ENCODE measurements at places on chromosomes 5 and 9.
A peak's percentile ranks its signal among the peaks of the same experiment; 100 is the strongest.

GRCh38 chr5:68433923-68434879, 218.6 kb downstream of the PIK3R1 start:
- peak; percentile 92 for DNase-seq

- no peak for DNase-seq
Observed at GRCh38 chr5:374631-375335, 53.3 kb downstream of the AHRR start.

GRCh38 chr9:4725706-4726442, 15.1 kb downstream of the AK3 start:
- peak; percentile 21 for DNase-seq

- peak; percentile 79 for DNase-seq
Observed at GRCh38 chr9:85743275-85744128, 1.7 kb upstream of the AGTPBP1 start.

DNA sequence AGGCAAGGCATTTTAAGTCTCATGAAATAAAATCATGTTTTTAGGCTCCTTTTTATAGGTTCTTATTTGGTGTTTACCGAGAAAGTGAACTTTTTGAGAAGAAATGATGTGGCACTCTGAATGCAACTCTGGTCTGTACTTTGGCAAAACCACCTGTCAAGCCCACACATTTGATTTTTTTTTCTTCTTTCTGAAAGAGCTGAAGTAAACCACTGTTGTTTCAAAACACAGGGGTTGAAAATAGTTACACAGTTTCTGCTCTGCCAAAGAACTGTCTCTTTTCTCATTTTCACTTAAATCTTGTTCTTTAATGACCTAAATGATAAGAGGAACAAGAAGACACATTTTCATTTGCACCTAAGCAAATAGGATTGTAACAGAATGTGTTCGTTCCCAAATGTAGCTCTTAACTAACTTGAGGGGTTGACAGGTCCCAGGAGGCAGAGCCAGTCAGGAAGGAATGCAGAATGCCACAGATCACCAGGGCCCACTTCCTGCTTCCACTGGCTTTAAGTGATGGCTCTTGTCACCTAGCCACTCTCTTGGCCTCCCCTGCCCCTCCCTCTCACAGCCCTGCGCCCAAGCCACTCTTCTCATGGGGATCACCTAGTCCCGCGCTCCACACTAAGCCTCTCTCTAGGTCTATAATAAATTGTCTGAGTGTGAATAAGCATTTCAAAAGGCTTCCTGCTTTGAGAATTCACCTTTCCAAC, 47.3 kb downstream of the MED27 start:
- DNase-seq: no peak

DNA sequence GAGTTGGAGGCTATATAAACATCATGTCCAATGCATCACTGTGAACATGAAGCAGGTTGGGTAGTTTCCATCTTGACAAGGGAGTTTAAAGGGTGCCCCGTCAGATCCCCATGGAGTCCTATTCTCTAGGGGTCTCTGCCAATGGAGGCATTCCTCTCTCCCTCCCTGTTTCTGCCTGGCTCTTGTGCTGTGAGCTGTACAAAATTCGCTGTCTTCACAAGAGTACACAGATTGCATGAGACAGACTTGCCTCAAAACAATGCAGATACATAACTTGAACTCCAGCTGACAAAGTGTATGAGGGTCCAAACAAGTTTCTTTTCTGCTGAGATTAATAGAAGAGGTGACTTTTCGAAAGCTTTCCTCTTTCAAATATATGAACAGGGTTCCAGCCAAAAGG, 165.2 kb downstream of the SPOCK1 start:
- no peak for DNase-seq

- peak; percentile 60 for DNase-seq
Observed at GRCh38 chr5:79200573-79201183, 35.3 kb upstream of the JMY start.

DNA sequence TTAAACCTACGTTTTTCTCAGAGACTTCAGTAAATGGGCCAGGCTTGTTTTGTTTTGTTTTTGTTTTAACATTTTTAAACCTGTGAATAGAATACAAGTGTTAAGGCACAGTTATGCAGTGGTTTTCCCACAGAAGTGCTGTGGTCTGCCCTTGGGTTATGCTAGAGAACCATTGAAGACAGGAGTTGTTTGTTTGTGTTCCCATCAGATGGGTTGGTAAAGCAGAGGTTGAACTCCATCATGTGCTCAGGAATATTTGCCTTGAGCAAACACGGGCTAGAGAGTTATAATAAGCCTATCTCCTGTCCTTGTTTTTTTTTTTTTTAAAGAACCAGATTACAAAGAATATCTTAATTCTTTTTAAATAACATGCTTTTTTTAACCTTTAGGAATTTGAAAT, 28.5 kb downstream of the RHOBTB3 start:
- DNase-seq: no peak

DNA sequence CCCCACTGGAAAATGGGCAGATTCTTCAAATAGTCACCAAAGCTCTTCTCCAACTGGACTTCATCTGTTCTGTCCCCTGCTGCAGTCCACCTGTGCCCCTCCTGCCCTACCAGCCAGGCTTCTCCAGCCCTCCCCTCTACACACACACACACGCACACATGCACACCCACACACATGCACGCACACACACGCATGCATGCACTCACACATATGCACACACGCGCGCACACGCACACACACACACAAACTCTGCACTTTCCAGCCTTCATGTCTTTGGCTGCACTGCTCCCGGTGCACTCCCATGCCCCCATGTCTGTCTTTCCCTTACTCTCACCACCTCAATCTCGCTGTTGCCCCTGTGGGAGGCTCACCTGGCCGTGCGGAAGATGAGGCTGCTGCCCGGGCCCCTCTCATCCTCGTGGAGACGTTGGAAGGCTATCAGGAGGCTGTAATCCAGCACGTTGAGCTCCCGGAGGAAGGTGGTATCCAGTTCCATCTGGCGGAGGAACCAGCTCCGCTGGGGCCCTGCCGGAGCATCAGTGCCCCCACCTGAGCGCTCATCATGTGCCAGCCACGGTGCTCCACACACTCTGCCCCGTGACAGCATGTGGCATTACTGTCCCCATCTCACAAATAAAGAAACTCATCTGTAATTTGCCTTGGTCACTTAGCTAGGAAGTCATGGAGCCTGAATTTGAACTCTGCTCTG, 5.7 kb downstream of the PIP5KL1 start:
- DNase-seq: no peak

- DNase-seq: no peak
Observed at GRCh38 chr5:51053361-51053760, 329.9 kb upstream of the ISL1 start.

DNA sequence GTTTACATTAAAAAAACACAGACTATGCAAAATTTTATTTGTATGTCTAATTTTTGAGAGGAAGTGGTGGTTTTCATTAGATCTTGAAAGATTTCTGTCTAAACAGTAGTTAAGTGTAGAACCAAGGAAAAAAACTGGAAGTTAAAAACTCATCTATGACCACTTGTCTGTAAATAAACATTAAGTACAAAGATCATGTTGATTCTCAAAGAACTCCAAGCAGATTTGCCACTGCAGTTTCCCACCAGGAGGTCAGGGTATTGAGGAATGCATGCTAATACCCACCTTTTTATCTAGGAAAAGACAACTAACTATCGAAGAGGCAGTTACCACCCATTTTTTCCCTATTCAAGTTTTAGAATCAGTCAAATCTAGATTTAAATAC, 1.9 kb downstream of the STOM start:
- DNase-seq: no peak

DNA sequence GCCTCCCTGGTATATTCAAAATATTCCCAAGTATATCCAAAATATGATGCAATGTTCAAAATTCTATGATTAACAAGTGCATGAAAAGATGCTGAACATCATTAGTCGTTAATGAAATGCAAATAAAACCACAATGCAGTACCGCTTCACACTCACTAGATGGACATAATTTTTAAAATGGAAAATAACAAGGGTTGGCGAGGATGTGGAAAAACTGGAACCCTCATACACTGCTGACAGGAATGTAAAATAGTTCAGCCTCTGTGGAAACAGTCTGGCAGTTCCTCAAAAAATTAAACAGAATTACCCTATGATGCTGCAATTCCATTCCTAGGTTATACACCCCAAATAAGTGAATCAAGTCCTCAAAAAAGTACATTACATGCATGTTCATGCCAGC, 36.1 kb upstream of the MYOT start:
- no peak for DNase-seq

- DNase-seq: no peak
Observed at GRCh38 chr5:79621056-79621455, 8.8 kb downstream of the TENT2 start.

DNA sequence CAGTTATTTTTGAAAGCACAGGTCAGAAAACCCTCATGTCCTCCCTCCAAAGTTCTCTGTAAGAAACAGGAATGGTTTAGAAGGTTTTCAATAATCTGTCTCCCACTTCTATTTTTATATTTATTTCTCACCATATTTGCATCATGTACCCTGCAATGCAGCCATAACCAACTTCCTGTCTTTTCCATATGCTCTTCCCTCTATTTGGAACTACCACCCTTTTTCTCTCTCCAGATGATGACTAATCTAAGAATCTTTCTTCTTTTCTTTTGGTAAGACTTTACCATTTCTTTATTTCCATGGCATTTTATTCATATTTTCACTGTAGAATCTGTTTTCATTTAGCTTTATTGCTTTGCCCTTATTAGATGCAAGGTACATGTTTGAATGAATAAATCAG, 33.9 kb downstream of the MAN2A1 start:
- no peak for DNase-seq

GRCh38 chr5:142313682-142314081, 11.1 kb downstream of the SPRY4 start:
- DNase-seq: no peak

GRCh38 chr5:19866090-19866450, 121.9 kb downstream of the CDH18 start:
- DNase-seq: no peak

DNA sequence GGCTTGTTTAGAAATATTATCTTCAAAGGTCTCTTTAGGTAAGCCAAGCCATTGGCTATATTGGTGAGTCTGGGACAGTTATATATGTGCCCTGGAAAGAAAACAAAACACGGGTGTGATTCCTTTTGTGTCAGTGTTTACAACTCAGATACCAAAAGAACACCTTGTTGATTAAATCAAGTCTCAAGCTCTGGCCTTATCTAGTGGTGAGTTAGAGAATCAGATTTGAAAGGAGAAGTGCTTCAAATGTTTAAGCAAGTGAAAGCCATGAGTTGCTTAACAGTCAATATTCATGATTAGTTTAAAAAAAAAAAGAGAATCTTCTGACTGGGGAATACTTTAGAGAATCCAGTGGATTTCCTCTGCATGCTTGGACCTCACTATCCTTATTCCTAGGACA, 68.3 kb downstream of the IQGAP2 start:
- DNase-seq: peak; percentile 44

DNA sequence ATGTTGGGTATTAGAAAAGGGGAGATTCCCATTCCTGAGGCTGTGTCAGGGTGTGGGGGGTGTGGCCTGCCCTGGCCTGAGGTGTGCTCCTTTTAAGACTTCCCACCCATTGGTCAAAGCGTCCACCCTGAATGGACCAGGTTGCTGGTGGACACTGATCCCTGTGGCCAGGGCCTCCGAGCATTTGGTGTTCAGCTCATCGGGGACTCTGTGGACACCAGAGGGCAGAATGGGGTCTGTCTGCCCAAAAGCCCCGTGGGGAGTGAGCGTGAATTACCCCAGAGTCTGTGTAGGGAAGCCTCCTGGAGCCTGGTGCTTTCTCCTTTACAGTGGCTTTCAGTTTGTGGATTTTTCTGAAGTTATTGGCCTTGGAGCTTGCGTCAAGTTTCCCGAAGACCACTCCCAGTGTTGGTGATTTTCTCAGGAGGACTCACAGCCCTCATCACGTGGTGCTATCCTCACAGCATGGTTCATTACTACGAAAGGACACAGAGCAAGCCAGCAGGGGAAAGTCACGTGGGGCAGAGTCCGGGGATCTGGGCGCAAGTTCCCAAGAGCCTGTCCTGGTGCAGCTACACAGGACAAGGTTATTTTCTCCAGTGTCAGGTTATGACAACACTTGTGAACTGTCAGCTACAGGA, 55.5 kb downstream of the TENT4A start:
- peak; percentile 25 for DNase-seq

- no peak for DNase-seq
Observed at GRCh38 chr9:120212853-120213200, 367.1 kb downstream of the CDK5RAP2 start.

DNA sequence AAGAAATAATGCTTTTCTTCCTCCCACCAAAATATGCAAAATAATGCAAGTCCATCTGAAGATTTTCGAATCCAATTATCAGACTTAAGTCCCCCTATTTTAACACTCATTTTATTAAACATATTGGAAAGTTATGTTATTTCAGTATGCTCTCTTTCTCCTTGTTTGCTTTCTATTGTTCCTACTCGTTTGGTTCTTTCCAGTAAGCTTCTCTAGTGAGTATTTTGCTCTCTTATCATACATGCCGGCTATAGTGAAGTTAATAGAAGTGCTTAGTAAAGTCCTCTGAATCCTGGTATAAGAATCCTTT, 517 bp downstream of the ALDH1A1 start:
- DNase-seq: no peak

DNA sequence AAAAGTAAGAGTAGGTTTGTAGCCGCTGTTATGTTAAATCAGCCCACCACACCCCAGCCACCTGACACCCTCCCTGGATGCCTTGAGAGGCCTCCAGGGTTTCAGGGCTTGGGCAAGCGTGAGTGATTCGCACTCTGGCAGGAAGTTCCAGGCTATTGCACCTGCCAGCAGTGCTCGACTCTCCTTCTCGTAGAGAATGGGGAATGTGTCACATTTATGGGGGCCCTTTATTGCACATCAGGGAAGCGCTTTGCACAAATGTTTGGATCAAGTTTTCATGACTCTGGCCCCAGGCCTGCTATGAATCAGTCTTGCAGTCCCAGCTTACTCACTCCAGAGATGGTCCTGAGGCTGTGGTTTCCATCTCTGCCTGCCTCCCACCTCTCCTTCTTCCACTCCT, 66.1 kb upstream of the ADRA1B start:
- DNase-seq: no peak

GRCh38 chr5:140977003-140977402, 10.7 kb downstream of the PCDHAC2 start:
- DNase-seq: no peak

- DNase-seq: peak; percentile 27
Observed at GRCh38 chr5:87053146-87053545, 214.5 kb upstream of the RASA1 start.

DNA sequence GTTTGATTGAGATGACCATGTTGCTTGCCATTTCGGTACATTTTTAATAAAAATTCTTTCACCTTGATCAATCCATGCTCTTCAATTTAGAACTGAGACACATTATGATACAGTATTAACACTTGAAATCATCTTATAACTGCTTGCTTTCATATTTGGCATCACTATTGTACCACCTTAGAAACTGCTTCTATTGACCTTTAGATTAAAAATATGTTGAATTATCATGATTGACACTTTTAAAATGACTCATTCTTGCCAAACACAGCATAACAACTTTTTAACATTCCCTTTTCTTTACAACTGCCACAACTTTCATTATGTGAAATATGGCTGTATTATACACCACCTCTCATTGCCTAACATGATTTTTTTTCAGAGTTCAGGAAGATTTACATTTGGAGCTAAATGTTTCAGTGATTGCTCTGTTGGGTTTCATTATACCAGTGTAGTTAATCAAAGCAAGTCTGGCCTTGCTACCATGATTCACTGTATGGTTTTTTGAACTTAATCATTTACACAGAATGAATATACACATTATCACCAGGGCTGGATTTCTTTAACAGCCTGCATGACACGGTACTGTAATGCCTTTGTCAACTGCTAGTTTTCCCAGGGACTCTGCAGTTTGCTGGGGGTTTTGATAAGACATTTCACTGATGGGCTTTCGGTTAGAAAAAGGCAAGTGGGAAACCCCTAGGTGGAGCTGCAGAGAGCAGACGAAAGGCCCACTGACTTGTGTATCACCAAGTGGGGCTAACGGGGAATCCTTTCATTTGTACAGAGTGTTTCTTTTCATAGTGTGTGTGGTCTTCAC, 93.6 kb upstream of the TLE4 start:
- peak; percentile 66 for DNase-seq
